ENCODE measurements at places on chromosomes 6 and 20.
A peak's percentile ranks its signal among the peaks of the same experiment; 100 is the strongest.

- no peak for DNase-seq
Observed at GRCh38 chr20:64238851-64239387, 16.6 kb upstream of the PCMTD2 start.

GRCh38 chr20:53706008-53706465 lies 112.4 kb upstream of the ZNF217 start:
- DNase-seq: no peak

DNA sequence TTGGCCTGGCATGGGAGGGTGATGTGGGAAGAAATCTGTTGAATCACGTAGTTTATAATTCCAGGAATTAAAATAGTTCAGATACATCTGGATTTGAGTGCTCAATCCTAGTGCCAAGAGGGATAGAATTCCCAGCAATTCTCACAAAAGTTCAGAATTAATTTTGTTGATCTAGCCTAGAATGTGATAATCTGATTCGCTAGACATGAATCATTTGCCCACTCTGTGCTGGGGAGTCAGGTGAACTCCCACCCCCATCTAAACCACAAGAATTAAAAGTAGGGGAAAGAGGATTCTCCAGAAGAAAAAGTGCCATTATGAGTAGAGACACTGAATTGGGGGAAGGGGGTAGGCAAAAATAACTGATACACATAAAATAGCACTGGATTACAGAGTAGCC lies 85.0 kb downstream of the LIN28B start:
- no peak for DNase-seq

GRCh38 chr6:68410021-68410420 lies 225.1 kb upstream of the ADGRB3 start:
- no peak for DNase-seq

DNA sequence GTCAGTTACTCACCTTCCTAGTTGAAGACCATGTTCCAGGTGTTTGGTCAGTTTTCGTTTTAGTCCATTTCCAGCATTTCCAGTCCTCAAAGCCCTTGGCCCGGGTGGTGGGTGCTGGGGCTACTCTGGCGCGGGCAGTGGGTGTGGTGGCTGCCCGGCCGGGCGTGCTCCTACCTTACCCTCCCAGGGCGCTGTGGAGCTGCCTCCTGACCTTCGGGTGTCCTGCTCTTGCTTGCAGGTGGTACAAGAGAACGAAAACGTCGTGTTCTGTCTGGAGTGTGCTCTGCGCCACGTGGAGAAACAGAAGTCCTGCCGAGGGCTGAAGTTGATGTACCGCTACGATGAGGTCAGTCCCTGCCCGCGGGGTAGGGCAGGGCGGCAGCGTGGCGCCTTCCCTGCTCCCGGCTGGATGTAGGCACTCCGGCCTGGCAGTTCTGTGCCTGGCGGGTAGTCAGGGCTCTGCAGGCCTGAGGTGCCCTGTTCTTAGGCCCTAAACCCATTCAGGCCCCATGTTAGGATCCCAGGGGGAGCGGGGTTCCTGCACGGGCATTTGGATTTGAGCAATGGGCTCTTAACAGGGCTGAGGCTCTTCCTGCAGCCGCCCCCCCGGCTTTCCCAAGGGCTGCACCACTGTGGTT lies 145.8 kb downstream of the DTNBP1 start:
- no peak for DNase-seq

DNA sequence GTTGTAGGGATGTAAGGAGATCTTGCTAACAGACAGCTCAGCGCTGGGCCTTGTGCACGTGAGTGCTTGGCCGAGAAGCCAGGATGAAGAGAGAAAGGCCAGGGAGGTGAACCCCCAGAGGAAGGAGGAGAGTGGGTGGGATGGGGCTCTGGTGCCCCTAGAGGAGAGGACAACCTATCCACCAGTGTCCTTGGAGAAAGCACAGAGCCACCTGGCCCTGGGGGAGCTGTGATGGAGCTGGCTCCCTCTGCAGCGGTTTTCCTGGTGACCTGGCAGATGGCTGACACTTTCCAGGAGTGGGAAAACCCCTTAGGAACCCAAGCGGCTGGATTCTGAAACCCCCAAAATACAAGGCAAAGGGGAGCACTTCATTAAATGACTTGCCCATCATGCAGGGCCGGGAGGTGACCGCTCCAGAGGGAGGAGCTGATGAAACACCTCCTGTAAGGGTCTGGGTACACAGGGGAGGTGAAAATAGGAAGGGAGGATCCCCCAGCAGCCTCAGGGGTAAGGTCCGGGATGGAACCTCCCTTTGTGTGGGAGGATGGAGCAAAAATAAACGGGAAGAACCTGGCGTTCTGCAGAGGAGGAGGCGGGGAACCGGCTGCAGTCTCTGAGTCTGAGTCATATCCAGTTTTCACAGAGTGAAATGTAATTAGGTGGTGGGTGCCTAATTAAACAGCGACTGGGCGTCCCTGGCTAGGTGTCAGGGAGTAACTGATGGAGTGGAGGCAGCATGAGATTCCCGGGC lies 80.4 kb downstream of the SULF2 start:
- DNase-seq: no peak

DNA sequence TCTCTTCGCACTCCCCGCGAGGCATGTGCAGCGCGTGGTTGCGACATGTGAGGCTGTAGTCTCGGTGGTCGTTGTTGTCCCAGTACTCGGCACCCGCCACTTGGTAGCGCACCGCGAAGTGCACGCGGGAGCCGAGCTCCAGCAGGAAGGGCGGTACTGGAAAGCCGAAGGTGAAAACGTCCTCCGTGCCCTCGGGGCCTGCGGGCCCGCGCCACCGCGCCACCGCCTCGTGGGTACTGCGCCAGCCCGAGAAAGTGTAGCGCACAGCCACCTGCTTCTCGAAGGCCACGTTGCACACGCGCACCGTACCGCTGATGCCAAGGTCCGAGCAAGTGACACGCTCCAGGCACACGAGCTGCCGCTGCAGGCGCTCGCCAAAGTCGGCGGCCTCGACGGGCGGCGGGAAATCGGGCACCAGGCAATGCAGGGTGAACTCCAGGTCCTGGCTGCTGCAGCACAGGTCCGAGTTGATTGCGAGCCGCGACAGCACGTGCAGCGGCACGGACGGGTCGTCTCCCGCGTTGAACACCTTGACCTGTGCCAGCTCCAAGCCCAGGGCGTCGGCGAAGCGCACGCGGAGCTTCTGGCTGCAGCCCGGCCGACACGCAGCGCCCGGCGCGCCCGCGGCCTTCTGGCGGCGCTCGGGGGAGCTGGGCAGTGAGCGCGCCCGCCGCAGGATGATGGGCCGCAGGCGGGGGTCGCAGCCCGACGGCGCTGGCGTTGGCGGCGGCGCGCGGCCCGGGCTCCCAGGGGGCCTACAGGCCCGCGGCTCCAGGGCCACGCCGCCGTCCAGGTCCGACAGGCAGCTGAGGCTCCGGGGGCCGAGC lies 840 bp downstream of the PPP1R3D start:
- DNase-seq: no peak

GRCh38 chr6:4895971-4896370 lies 107.9 kb downstream of the RPP40 start:
- no peak for DNase-seq

- DNase-seq: no peak
Observed at GRCh38 chr6:6560909-6561308, 27.6 kb upstream of the LY86 start.

- DNase-seq: no peak
Observed at GRCh38 chr6:95387845-95388244, 189.5 kb upstream of the MANEA start.

GRCh38 chr6:8674126-8674525 lies 238.8 kb upstream of the SLC35B3 start:
- DNase-seq: no peak

GRCh38 chr6:111944541-111944940 lies 71.3 kb upstream of the FYN start:
- DNase-seq: no peak

GRCh38 chr20:36613974-36614373 lies 8.4 kb downstream of the RAB5IF start:
- DNase-seq: no peak

- no peak for DNase-seq
Observed at GRCh38 chr6:17633465-17634188, 33.5 kb downstream of the FAM8A1 start.

DNA sequence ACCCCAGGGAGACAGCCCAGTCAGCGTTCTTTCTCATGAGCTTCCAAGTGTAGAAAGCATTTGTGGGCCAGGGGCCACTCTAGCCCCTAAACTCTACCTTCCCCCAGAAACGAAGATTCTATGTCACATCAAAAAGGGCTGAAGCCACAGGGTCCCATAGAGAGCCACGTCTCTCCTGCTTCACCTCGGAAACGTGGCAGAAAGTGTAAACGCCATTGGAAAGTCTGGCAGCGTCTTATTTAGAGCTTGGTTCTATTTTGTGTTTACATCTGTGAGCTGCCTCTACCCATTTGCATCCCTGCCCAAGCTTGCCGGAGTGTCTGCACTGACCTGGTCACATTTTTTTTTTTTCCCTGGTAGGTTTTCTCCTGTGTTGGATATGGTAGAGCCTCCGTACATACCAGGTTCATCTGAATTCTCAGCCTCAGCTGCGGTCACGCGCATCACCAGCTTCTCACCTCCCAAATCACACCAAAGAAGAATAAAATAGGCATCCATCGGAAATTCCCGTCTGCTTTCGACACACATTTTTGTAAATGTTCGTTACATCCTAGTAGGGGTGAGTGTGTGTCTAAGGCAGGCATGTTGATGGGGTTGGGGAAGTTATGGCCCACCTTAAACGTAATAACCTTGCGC lies 62.6 kb downstream of the NPEPL1 start:
- DNase-seq: no peak

- DNase-seq: no peak
Observed at GRCh38 chr6:52500238-52501129, 76.4 kb downstream of the TRAM2 start.

GRCh38 chr6:170366248-170366960 lies 59.8 kb downstream of the FAM120B start:
- no peak for DNase-seq

GRCh38 chr6:100730001-100730980 lies 150.8 kb downstream of the ASCC3 start:
- DNase-seq: no peak

DNA sequence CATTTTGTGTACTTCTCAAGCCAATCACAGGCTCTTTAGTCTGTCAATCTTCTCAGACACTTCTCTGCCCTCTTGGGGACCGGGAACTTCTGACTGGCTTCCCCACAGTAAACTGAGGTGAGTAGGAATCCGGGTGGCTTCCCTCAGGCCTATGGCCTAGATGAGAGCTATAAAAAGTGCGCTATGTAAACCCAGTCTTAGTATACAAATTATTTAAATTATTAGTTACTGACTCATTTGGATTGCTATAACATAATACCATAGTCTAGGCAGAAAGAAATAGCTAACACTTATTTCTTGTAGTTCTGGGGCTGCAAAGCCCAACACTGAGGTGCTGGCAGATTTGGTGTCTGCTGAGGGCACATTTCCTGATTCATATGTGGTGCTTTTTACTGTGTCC lies 109.2 kb upstream of the MCHR2 start:
- no peak for DNase-seq

- no peak for DNase-seq
Observed at GRCh38 chr20:24297993-24298392, 171.4 kb upstream of the SYNDIG1 start.

DNA sequence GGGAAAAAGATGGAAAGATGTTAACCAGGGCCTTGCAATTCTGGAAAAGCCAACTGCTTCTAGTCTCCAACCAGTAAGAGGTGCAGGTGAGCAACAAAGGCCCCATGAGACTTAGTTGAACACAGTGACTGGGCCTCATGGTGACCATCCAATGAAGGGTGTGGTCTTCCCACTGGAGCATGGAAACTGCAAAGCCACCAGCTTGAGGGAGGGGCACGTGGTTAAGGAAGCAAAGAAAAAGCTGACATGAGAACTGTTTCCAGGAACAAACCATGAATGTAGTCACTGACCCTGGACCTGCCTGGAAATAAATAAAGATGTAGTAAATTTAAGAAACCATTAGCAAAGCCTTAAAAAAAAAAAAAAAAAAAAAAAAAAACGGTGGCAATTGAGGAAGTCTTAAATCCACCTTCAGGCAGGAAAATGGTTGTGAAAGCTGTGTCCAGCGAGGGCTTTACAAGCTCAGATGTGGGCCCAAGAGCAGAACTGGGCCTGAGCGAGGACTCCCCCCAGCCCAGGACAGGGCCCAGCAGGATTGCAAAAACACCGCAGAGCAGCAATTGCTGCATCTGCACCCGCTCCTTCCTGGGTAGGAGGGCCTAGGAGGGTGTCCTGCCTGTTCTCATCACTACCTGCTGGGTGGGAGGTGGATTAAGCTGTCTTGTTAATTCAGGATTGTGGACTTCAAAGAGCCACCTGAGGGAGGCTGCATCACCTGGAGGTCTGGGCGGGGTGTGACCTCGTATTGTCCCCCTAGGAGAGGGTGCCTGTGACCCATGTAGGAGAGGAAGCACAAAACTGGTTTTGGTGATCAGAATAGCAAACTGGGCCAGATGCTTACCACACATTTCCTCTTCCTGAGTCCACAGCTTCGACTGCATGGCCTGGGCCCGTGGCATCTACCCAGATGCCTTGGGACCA lies 10.3 kb downstream of the GFRA4 start:
- DNase-seq: peak; percentile 60
